H4 (cell line): ENCODE measurements at places on chromosomes 3 and 15.

GRCh38 chr3:190105876-190106275 lies 14.8 kb downstream of the P3H2 start:
- no peak for DNase-seq

GRCh38 chr3:97658668-97659285 lies 105.8 kb upstream of the ARL6 start:
- peak; percentile 48 for DNase-seq

DNA sequence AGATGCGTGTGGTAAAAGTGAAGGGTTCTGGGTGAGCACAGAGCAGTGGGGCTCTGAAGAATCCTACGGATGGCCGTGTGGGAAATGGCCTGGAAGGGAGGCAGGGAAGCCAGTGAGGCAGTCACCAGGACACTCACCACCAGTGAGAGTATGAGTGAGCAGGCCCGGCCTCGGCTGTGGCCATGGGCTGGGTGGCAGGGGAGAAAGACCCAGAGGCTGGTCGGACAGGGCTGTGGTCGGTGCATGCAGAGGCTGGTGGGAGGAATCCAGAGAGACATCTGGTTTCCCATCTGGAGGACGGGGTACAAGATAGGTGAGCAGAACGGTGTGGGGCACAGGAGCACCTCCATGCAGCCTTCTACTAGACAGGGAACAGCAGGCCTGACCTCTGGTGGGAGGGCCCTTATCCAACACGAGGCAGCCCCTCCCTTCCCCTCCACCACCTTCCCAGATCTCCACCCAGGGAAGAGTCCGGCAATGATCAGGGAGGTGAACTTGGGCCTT lies 10.1 kb downstream of the PCSK6 start:
- DNase-seq: no peak

GRCh38 chr15:89837134-89837829 lies 22.6 kb upstream of the ANPEP start:
- DNase-seq: peak; percentile 38

- no peak for DNase-seq
These were observed 27.1 kb upstream of the PIK3CB start for GRCh38 chr3:138861798-138862197.

DNA sequence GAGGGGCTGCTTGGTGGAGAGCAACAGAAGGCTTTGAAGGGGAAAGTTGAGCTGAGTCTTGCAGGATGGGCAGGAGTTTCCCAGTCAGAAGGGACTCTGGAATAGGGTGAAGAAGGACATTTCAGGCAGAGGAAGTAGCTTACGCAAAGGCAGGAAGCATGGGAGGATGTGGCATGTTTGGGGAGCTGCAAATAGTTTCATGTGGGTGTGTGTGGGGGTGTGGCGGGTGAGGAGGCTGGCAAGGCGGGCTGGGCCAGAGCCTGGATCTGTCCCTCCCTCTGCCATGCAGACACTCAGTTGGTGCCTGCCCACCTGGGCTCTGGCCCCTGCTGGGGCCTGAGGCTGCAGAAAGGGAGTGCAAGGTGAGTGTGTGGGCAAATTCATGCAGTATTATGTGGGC lies 10.4 kb downstream of the TEX264 start:
- no peak for DNase-seq

DNA sequence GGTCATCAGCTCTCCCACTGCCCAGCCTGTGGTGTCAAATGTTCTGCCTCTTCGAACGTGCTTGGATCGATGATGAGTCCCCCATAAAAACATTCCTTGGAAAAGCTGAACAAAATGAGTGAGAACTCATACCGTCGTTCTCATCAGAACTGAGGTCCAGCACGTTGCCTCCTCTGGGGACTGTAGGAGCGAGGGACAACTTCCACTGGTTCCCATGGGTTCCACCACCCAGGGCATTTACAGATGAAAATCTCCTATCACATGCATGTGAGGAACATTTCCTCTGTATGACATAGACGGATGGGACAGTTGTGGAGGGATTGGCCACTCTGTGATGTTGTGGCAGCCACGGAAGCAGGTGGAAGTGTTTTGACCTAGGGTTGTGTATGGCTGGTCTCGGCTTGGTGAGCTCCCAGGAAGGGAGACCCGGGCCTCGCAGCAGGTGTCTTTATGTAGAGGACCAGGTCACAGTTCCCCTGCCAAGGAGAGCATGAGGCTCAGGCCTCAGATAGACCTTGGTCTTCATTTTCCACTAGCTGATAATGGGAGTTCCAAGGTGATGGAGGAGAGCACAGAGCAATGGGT lies 113.0 kb downstream of the SNRPN start:
- no peak for DNase-seq

- DNase-seq: no peak
These were observed 83.1 kb upstream of the OCA2 start for GRCh38 chr15:28182216-28182615.

GRCh38 chr3:163672954-163673353 lies 1405.3 kb downstream of the SI start:
- no peak for DNase-seq

DNA sequence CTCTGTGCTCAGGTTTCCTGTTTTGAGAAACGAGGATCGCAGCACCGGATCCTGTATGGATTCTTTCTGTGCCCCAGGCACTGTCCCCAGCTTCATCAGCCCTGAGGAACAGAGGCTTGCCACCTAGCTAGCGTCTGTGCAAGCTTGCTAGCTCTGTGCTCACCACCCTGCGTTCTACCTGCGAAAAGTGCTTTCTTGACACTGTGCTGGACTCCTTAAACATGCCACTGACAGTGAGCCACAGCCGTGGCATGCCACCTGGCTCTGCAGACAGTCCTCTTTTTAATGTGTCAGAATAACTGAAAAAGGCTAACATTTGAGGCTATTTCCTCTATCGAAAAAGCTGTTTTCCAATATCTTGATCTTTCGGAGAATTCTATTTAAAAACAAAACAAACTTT lies 1.4 kb downstream of the PGPEP1L start:
- no peak for DNase-seq

- peak; percentile 33 for DNase-seq
These were observed 285.1 kb upstream of the MANF start for GRCh38 chr3:51099794-51100535.

- no peak for DNase-seq
These were observed 6.3 kb downstream of the TM4SF1 start for GRCh38 chr3:149371001-149371722.

DNA sequence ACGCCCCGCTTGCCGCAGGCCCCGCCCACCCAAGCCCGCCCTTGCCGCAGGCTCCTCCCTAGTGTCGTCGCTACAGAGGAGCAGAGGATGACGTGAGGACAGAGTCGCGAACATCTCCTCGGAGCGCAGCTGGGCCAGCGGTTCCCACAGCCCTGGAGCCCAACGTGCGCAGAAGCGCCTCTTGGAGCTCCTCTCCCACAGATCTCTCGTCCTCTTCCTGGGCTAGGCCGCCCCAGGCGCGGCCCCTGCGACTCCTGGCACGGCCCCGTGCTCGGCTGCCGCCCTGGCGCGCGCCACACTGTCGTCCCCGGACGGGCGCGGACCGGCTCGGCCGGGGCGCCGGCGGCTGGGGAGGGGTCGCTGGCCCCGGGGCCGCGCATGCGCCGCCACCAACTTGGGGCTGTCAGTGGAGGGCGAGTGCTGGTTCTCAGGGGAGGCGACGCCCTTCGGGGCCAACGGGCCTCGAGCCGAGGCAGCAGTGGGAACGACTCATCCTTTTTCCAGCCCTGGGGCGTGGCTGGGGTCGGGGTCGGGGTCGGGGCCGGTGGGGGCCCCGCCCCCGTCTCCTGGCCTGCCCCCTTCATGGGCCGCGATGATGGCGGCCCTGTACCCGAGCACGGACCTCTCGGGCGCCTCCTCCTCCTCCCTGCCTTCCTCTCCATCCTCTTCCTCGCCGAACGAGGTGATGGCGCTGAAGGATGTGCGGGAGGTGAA lies at the start of gene TRPC1:
Gene TRPC1 (plus strand): TSS at position 67 of the 714 bp plus-strand sequence. CDS start 526 bp downstream, at position 593.
- DNase-seq: peak; percentile 91

DNA sequence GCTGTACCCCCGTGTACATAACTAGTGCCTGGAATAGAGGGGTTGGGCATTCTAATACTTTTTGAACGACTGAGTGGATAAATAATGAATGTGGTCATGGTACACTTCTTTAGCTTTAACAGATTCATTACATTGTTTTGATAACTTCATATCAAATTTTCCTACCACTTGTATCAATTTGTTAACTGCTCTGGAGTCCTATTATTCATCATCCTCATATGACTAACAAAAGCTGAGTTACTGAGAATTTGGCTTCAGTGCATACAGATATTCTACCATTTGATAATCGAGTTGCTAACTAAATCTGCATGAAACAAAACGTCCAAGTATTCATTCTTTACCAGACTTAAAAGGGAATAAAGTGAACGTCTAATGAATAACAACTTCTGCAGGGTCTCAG lies 31.7 kb downstream of the FRMD5 start:
- no peak for DNase-seq

GRCh38 chr3:64349551-64349950 lies 124.3 kb upstream of the PRICKLE2 start:
- no peak for DNase-seq

GRCh38 chr3:140396110-140396509 lies 281.8 kb upstream of the TRIM42 start:
- DNase-seq: no peak

GRCh38 chr3:21936207-21936606 lies 185.2 kb upstream of the ZNF385D start:
- no peak for DNase-seq

DNA sequence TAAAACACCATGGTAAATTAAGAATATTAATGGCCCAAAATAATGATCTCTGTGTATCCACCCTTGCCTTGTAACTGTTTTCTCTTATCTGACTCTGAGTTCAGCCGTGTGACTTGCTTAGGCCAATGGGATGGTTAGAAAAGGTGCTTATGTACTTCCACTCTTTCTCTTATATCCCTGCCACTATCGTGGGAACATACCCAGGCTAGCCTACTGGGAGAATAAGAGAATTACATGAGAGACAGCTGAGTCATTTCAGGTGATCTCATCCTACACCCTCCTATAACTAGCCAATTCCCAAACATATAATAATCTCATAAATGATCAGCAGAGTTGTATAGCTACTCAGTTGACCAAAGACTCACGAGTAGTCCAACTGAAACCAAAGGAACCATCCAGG lies 98.3 kb upstream of the ABI3BP start:
- peak; percentile 77 for DNase-seq

- DNase-seq: no peak
These were observed 222.2 kb upstream of the TRIM42 start for GRCh38 chr3:140455521-140456214.

GRCh38 chr3:99232696-99233095 lies 331.2 kb upstream of the DCBLD2 start:
- no peak for DNase-seq

GRCh38 chr3:71087143-71088018 lies 496.1 kb downstream of the FOXP1 start:
- DNase-seq: no peak

GRCh38 chr15:40510201-40510600 lies 39.4 kb downstream of the CHST14 start:
- no peak for DNase-seq

GRCh38 chr3:41222012-41222411 lies 22.7 kb downstream of the CTNNB1 start:
- DNase-seq: no peak

GRCh38 chr3:58659051-58659675 lies 7.4 kb downstream of the FAM3D start:
- DNase-seq: peak; percentile 35

- DNase-seq: no peak
These were observed 54.5 kb downstream of the SATB1 start for GRCh38 chr3:18370672-18371071.

DNA sequence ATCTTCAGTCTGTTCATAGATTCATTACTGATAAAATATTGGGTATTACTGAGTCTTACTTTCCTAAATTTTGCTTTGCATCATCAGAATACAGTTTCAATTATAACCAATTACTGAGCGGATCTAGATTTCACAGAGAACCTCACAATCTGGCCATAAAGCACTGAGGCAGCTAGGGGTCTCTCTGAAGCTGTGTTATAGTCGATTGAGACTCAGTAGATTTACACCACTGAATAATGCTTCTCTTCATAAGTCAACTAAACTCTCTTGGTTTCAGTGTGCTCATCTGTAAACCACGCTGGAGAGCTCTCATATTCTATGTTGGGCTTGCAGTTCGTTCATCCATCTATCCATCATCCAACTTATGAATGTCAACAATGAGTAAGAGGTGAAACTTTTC lies 180.6 kb downstream of the GREM1 start:
- DNase-seq: no peak

DNA sequence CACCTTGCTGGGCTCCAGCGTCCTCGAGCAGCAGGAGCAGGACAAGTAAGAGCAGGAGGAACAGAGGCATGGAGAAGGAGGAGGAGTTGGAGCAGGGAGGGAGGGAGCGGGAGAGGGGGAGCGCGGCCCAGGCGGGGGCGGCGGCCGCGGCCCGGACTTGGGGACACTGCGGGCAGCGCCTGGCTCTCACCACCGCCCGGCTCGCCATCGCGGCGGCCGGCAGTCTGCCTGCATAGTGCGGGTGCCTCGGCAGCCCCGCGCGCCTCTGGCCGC lies 440 bp downstream of the DCBLD2 start:
- DNase-seq: peak; percentile 45

- no peak for DNase-seq
These were observed 36.9 kb downstream of the DNASE1L3 start for GRCh38 chr3:58173669-58174398.

- no peak for DNase-seq
These were observed 28.9 kb downstream of the CACNA1D start for GRCh38 chr3:53523346-53523745.

GRCh38 chr3:21920421-21920861 lies 169.4 kb upstream of the ZNF385D start:
- DNase-seq: no peak

GRCh38 chr3:50331364-50331907 lies 3.4 kb upstream of the TUSC2 start:
- DNase-seq: no peak

DNA sequence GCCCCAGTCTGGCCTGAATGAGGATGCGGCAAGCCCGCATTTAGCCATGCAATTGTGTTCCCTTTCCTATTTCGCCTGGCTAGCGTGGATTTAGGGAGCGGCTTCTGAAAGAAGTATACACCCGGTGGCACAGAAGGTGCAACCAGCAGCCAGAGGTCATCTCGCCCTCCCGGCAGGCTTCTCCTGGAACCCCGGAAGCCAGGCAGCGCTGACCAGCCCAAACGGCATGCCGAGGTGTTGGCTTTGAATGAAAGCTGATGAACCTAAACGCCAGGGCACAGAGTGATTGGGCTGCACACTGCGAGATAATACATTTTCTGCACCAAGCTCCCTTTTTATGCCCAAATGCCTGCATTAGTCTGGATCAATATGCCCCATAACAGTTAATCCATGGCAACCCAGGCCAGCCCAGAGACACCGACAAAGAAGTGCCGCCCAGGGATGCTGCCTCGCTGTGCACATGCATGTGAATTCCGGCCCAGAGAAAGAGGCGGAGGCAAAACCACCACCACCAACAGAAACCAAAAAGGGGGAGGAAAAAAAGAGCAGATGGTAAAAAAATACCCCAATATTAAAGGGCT lies 1.4 kb downstream of the SRGAP3 start:
- DNase-seq: no peak

DNA sequence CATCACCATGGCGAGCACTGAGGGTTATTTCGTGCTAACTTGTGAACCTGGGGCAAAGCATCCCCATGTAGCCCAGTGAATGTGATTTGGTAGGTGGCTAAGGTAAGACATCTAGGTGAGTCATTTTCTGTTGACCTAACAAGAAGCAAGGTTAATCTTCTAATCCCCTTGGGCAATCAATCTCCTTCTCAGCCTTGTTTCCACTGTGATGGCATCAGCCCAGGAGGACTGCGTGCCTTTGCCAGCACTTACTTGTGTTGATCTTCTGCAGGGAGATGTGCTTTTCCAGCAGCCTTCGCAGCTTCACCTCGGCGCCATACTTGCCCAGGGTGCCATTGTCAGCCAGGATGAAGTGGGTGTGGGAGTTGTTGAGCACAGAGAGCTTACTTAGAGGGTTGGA lies 35.7 kb downstream of the TRPM1 start:
- DNase-seq: no peak
